ENCODE measurements at places on chromosomes 11 and 22.

GRCh38 chr11:17490938-17491337 is 14.3 kb upstream of the ABCC8 start:
- DNase-seq = no peak

- no peak for DNase-seq
Observed at GRCh38 chr22:39943953-39944872, 16.0 kb upstream of the TMA7B start.

DNA sequence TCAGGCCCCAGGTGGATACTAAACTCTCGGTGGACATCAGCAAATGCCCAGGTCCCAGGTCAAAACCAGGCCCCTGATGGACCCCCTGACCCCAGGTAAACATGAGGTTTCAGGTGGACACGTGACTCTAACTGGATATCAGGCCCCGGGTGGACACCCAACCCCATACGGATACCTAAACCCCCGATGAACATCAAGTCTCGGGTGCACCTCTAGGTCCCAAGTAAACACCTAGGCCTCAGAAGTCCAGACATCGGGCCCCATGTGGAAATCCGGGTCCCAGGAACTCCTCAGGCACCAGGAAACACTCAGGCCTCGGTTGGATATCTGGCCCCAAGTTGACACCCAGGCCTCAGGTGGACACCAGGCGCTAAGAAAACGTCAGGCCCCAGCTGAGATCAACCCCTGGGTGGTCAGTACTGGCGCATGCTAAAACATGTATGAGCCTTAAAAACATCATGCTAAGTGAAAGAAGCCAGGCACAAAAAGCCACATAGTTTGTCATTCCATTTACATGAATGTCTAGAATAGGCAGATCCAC is 54.4 kb upstream of the SEPTIN5 start:
- no peak for DNase-seq

- no peak for DNase-seq
Observed at GRCh38 chr11:69914286-69915150, 95.3 kb upstream of the FGF3 start.

DNA sequence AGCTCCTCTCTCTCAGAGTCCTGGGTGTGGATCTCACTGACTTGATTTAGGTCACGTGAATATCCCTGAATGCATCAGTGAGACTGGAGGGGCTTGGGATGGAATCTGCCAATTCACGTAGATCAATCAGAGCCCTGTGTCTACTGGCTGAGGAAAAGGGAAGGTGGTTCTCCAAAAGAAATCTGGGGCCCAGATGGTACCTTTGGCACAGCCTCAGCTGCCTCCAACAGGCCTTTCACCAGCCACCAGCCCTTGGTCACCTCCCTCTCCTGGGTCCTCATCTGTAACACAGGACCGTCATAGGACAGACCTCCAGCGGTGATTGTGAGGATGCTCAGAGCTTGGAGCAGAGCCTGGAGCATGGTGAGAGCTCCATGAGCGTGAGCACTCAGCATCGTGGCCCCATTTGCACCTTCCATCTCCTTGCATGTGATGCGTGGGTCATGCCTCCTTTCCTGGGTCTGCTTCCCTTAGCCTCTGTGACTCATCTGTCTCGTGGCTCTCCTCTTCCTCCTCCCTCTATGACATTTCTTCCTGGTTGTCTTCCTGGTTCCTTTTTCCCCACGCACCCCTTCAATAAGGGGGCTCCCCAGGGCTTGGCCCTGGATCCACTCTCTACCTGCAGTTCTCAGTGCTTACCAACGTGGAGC is 7.5 kb upstream of the MIEF1 start:
- no peak for DNase-seq

DNA sequence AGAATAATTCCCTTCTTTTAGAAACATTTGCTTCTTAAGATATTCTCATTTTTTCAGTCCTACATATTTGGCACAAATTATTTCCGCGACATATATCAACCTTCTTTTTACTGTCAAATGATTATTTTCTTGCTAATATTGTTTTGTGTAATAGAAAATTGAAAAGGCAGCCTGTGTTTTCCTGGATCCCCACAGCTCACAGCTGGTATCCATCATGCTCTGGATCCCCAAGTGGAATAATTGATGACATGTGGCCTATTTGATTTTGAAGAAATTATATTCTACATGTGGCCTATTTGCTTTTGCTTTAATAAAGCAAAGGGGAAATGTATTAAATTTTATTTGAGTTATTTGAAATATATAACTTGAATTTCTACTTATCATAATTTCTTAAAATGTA is 199.4 kb upstream of the LUZP2 start:
- DNase-seq = no peak

- no peak for DNase-seq
Observed at GRCh38 chr11:46338636-46338987, 8.7 kb upstream of the DGKZ start.

DNA sequence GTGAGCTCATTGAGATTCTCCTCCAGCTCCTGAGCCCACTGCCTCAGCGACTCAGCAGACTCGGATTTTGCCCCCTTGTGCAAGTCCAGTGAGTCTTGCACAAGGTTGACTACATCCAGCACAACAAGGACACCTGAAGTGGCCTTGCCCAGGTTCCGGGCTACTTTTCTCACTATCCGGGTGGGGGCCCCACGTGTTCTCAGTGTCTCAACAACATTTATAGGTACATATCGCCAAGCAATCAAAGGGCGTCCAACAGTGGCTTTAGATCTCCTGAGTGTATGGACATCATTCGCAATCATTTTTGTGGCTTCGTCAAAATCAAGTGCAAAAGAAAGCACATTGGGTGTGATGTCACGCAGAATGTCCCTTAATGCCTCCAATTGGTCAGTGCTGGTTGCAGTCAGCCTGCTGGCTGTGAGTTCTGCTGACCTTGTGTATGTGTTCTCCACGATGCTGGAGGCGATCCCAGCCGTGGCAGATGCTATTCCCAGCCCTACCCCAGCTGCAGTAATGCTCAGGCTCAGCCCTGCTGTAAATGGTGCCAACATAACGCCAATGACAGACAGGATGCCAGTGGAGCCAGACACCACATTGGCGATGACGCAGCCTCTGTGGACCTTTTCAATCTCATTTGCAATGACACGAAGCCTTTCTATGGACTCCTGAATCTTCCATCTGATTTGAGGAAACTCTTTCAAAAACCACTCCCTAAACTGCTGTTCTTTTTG is 10.3 kb downstream of the APOL4 start:
- no peak for DNase-seq
